ENCODE measurements at places on chromosomes 7 and 10.

DNA sequence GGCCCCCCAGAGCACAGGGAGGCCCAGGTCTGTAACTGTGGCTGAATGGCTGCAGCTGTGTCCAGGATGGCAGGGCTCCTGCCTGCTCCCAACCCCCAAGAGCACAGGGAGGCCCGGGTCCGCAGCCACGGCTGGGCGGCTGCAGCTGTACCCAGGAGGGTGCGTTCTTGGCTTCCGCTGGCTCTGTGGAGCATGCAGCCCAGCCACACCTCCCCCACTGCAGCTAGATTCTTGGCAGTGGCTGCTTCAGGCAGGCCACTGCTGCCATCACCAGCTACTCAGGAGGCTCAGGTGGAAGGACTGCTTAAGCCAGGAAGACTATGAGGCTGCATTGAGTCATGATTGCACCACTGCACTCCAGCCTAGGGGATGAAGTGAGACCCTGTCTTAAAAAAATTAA lies 27.9 kb downstream of the C7orf25 start:
- DNase-seq, result no peak

- DNase-seq, result no peak
Observed at GRCh38 chr10:78044699-78045098, 11.0 kb downstream of the RPS24 start.

- no peak for DNase-seq
Observed at GRCh38 chr10:63123727-63124362, 9.3 kb upstream of the NRBF2 start.

GRCh38 chr7:64045301-64046040 lies at the start of gene ZNF727:
TSS of gene ZNF727 (plus strand) at chr7:64045434. CDS start at chr7:64045622, 188 bp downstream.
- DNase-seq, result no peak

GRCh38 chr10:101258179-101258885 lies 29.1 kb upstream of the LBX1 start:
- DNase-seq, result no peak

- no peak for DNase-seq
Observed at GRCh38 chr7:44087911-44088838, 5.8 kb upstream of the POLM start.
